Left ventricle myocardium superior (tissue), 1 donor: ENCODE measurements at places on chromosomes 11 and 22. TPM values are rescaled to one million over a fixed set of nuclear protein-coding genes. Genes with fewer than 3 reads are reported as not detected.

PRAME gene
- not detected for total RNA-seq

- DNase-seq: no peak
Measured at GRCh38 chr11:111729071-111729830, 36.9 kb downstream of the PPP2R1B start.

EFCAB6 gene
- total RNA-seq: 1.5 TPM

- DNase-seq: no peak
Measured at GRCh38 chr11:108703916-108704315, 39.0 kb downstream of the DDX10 start.

- peak; percentile 29 for DNase-seq
Measured at GRCh38 chr11:70105755-70106571, 27.8 kb downstream of the ANO1 start.

PIWIL4 gene
- 0.92 TPM for total RNA-seq

DNA sequence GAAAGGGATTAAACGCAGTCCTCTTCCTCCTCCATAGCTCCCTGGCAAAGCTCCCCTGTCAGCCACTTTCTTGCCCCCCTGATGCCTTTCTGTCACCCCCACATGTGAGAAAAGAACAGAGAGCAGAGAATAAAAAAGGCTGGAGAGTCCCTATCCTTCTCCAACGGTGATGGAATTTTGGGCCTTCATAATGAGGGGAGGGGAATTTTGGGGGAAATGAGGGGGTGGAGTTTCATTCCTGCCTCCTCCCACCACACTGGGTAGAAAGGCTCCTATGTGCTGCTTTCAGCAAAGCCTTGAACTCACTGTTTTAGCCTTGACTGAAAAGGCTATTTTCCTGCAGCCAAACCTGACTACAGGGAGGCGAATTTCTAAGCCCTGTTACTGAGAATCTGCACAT is 59.3 kb downstream of the C11orf58 start:
- DNase-seq: no peak

GRCh38 chr11:118012083-118012669 is 26.0 kb downstream of the IL10RA start:
- DNase-seq: no peak

- no peak for DNase-seq
Measured at GRCh38 chr11:82909015-82909640, 7.6 kb downstream of the DDIAS start.

MS4A15 gene
- not detected for total RNA-seq

DNA sequence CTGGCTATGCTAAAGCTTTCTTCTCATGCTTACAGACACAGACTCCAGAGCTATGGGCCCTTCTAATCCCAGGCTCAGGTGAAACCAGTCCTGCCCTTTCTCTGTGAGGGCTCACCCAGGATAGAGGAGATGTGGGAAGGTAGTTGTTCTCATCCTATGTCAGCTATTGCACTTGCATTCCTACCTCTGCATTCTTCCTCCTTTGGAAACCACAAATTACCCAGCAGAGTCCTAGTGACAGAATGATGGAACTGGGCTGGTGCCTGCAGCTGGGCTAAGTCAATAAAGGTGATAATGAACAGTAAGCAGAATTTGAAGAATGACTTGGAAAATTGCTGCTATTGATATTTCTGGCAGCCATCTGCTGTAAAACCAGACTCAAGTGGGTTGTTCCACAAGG is 560.0 kb downstream of the TMEM135 start:
- no peak for DNase-seq

DNA sequence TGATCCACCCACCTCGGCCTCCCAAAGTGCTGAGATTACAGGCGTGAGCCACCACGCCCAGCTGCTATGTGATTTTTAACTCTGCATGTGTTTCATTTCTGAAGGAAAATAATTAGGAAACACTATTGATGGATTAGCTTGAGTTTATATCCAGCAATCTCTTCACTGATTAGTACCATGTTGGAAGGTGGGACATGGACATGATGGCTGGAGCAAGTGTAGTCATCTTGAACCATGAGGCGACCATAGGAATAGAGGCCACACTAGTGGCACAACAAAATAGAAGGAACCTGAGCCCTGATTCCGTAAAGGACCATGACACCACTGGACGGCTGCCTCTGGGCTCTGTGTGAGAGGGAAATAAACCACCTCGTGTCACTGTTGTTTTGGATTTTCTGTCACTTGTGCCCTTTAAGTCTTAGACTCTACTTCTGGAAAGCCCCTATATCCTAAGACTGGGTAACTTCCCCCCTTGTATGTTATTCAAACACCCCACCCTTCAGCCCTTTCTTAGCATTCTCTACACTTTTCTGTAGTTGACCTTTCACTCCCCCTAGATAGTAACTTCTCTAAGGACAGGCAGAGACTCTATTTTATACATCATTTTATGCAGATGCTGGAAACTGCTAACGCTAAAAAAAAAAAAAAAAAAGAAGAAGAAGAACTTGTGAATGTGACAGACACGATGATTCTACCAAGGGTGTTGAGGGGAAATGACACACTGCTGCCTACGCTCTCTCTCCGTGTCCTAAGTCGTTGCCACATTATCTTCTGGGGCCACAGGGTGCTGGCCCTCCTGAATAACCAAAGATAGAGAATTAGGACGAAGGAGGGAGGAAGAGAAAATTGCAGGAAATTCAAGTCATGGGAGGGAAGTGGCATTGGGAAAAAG is 2.7 kb upstream of the VPS37C start:
- no peak for DNase-seq

DNA sequence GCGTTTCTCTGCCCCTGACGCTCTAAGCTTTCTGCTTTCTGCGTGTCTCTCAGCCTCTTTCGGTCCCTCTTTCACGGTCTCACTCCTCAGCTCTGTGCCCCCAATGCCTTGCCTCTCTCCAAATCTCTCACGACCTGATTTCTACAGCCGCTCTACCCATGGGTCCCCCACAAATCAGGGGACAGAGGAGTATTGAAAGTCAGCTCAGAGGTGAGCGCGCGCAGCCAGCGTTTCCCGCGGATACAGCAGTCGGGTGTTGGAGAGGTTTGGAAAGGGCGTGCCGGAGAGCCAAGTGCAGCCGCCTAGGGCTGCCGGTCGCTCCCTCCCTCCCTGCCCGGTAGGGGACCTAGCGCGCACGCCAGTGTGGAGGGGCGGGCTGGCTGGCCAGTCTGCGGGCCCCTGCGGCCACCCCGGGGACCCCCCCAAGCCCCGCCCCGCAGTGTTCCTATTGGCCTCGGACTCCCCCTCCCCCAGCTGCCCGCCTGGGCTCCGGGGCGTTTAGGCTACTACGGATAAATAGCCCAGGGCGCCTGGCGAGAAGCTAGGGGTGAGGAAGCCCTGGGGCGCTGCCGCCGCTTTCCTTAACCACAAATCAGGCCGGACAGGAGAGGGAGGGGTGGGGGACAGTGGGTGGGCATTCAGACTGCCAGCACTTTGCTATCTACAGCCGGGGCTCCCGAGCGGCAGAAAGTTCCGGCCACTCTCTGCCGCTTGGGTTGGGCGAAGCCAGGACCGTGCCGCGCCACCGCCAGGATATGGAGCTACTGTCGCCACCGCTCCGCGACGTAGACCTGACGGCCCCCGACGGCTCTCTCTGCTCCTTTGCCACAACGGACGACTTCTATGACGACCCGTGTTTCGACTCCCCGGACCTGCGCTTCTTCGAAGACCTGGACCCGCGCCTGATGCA is at the start of gene MYOD1:
MYOD1 (plus strand) TSS at position 544 of the 910 bp plus-strand sequence; CDS start at position 756, 212 bp downstream.
- no peak for DNase-seq

SORL1 gene
- total RNA-seq: 11.9 TPM

DNA sequence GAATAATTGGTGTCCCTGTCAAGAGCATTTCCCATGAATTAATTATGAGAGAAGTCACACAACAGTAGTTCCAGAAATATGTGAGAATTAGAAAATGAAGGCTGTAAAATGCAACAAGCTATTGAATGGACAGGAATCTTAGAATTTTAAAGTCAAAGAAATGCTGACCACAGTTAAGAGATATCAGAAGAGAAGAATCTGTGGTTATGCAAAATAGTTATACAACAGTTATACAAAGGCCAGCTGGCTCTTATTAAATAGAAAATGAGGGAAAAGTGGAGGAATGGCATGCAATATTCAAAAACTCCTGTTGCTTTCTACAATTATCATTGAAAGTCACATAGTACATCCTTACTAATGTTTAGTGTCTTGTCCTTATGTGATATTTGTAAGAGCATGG is 27.4 kb downstream of the CASP12 start:
- no peak for DNase-seq

- DNase-seq: no peak
Measured at GRCh38 chr22:35766654-35767580, 49.2 kb downstream of the APOL5 start.

GRCh38 chr11:125101596-125101995 is 9.8 kb downstream of the TMEM218 start:
- DNase-seq: no peak

- no peak for DNase-seq
Measured at GRCh38 chr11:23181022-23181807, 320.9 kb upstream of the CCDC179 start.

GRCh38 chr11:71530602-71531001 is 3.5 kb downstream of the KRTAP5-7 start:
- no peak for DNase-seq

GRCh38 chr11:93389737-93390136 is 59.2 kb downstream of the DEUP1 start:
- no peak for DNase-seq

DNA sequence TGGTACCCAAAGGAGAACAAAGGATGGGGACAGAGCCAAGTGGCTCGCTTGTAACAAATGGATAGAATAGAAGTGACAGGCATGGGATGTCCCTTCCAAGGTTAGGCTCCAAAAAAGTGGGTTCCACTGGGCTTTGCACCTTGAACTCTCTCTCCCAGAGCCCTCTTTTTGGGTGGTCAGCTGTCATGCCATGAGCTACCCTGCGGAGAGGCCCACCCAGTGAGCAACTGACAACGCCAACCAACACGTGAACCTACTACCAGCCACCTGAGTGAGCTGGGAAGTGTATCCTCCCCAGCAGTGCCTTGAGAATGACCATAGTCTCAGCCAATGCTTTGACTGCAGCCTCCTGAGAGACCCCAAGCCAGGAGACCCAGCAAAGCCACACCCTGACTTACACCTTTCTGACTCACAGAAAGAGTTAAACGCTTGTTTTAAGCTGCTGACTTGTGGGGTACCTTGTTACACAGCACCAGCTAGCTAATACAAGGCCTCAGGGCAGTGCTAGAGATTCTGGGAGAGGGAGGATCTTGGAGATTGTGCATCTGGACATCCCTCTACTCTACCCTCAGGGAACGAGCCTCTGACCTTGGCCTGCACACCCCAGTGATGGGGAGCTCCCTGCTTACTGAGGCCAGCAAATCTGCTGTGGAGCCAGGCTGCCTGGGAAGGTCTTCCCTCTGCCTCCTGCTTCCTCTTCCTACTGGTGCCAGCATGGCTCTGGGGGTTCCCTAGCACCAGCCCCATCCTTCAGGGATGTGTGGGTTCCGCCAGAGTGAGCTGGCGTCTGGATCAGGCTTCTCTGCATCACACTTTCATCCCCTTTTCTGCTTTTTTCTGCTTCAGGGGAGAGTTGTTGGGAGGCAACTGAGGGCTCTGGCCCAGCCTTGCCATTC is 29.1 kb upstream of the RFPL3 start:
- DNase-seq: no peak

CCDC87 gene
- total RNA-seq: 0.25 TPM

DNA sequence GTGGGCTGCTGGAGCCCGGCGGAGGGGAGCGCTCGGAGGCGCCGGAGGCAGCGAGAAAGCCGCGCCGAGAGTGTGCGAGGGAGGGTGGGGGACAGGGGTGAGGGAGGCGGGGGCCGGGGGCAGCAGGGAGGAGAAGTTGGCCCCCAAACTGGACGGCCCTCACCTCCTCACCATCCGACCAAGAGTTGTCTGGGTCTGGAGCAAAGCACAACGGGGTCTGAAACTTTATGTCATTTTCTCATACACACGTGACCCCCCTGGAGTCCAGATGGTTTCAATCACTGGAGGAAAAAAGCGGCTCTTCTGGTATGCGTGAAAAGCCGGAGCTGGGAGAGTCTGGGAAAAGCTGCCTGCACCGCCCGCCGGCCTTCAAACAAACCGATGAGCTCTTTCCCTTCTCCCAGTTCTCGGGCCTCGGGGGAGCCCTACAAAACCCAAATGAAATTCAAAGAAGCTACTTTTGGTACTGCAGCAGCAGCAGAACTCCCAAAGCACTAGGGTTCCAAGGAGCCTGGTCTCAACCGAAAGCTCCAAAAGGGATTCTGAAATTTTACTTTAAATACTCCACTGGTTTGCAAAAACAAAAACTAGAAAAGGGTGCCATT is 39.7 kb upstream of the AKIP1 start:
- DNase-seq: peak; percentile 75

DNA sequence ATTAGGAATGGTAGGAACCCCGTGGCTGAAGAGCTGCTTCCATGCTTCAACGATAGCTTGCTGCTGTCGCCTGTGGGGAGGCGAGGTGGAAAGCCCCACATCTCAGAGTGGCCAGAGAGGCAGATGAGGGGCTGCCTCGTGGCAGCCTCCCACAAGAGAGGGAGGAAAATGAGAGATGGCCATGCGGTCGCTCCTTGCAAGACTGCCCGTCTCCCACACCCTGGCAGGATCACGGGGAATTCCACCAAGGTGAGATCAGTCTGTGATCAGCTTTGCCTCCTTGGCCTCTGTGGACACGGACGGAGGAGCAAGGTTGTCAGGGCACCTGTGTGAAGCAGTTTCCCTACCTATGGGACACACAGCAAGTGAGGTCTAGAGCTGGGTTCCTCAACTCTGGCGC is 3.0 kb downstream of the CRYBA4 start:
- DNase-seq: no peak

GRCh38 chr11:123100379-123101085 is 38.6 kb upstream of the HSPA8 start:
- peak; percentile 41 for DNase-seq

- peak; percentile 55 for DNase-seq
Measured at GRCh38 chr11:62611705-62612365, 740 bp downstream of the EML3 start.

- no peak for DNase-seq
Measured at GRCh38 chr11:83259559-83259958, 26.6 kb downstream of the CCDC90B start.

DNA sequence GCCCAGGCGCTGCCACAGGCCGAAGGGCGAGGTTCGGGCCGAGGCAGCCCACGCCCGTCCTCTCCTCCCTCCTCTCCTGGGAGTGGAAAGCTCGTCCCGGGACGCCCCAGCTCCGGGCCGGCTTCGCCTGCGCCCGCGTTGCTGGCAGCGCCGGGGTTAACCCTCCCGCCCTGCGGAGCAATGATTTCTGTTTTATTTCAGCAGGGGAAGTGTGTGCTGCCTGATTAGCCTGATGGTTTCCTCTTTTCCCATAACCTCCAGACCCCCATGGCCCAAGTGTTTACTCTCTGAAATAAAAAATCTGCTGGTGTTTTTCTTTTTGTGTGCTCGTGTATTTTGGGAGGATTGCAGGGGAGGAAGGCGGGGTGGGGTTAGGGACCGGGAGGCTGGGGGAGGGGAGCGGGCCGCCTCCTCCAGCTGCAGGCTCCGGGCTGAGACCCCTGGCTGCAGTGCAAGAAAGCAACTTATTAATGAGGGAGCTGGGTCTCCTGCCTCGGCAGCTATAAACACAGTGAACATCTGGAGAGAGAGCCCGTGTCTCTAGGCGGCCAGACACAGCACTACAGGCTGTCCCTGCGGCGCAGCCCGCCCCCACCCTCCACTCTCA is 38.6 kb downstream of the ETS1 start:
- DNase-seq: peak; percentile 81
